Mammary epithelial cell (primary cell): ENCODE measurements at places on chromosomes 2 and 18. TPM values are rescaled to one million over a fixed set of nuclear protein-coding genes. Genes with fewer than 3 reads are reported as not detected.

DNA sequence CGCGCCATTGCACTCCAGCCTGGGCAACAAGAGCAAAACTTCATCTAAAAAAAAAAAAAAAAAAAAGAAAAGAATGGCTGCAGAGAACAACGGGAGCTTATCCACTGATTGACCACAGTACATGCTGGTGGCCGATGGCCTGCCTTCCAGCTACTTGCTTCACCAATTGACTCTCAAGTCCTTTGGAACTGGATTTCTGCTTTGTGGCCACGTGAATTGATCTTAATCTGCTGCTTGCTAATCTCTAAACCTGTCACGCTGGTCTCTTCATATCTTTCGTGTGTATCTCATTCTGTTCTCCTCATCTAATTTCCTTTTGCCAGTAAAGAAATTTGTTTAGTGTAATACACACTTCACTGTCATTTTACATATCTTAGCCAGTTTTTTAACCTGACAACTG, 512.5 kb upstream of the CNTNAP5 start:
- DNase-seq = no peak

DNA sequence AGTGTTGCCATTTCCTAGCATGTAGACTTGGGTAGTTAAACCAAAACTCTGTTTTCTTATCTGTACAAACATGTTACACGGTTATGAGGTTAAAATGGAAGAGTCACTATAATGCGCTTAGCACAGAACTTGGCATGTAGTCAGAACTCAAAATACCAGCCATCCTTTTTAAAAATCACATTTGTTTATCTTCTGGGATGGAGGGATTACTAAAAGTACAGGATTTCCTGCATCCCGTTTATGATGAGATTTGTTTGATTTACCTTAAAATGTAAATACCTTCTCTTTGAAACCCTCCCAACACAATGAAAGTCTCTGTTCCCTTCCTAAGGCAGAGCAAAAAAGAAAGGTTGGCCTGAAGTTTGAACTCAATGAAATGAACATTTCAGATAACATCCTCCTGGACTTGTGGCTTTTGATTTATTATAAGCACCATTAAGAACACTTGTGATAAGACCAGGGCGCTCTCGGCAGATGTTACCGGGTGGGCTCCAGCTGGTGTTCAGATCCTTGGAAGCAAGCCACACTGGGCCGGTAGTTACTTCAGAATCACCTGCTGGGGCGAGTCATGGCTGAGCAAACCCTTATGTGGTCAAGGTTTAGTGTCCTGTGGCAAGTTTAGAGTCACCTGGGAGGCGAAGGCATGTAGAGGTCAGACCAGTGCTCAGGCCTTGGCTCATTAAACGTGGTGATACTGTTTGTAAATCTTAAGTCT, 105.7 kb downstream of the MGAT5 start:
- peak; percentile 60 for DNase-seq

GRCh38 chr18:80115035-80115434, 6.0 kb downstream of the ADNP2 start:
- no peak for DNase-seq

DNA sequence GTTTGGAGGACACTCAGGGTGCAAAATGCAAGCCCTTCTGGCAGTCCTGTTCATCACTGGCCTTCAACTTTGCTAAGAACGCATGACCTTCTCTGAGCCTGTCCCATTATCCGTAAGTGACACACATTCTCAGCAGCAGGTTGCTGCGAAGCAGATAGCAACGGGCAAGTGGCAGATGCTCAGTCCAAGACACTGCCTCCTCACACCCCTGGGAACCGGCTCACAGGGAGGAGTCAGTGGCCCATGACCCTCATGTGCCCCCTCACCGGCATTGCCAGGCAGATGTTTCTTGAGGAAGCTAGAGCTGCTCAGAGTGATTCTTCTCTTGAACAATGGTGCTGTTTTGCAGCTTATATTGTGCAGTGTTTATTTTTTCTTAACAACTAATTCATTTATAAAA, 737.2 kb upstream of the HS6ST1 start:
- peak; percentile 21 for DNase-seq

DNA sequence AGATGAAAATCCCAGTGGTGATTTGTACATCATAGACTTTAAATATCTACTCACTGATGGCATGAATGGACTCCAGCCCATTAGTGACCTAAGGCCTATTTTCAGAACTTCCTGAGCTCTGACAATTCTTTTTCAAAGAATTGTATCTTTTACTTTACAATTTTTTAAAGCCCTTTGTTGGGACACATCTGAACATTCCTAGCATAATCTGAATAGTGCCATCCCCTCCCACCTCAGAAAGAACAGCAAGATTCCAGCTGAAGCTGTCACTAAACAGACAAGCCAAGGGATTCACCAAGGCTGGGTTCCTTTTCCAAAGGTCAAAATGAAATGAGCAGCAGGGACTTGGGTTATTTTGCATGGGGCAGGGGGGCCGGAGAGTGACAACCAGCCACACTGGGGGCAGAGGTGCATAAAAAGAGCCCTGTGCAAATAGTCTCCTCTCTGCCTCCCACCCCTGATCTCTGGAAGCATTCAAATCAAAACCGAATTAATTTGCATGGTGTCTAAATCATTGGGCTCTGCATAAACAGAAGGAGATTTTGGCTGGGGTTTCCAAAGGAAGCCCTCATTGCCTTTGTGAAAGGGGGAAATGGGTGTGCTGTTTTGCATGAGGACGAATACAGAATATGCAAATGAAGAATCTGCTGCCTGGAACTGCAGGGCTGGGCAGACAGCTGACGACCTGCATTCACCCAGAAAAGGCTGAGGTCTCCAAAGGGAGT, 17.2 kb downstream of the EPHA4 start:
- DNase-seq = no peak

The REG3G gene
- polyA plus RNA-seq = not detected

The WDR54 gene
- polyA plus RNA-seq = 88.7 TPM

The EPAS1 gene
- polyA plus RNA-seq = 182 TPM
